ENCODE measurements at places on chromosomes 6 and 20. TPM values are rescaled to one million over a fixed set of nuclear protein-coding genes. Genes with fewer than 3 reads are reported as not detected.

RBBP8NL gene
- not detected for polyA plus RNA-seq

PNLDC1 gene
- 0.04 TPM for polyA plus RNA-seq

GRCh38 chr6:5053864-5054244 is 31.3 kb upstream of the PPP1R3G start:
- no peak for DNase-seq
- H3K4me1 ChIP-seq, result no peaks in the 10 kb centered on the region
- H3K27ac ChIP-seq, result no peak overlapping the region

GRCh38 chr6:56789879-56790278 is 147.2 kb upstream of the DST start:
- H3K36me3 ChIP-seq, result no peaks in the 10 kb centered on the region
- no peak for DNase-seq
- H3K27ac ChIP-seq, result no peak overlapping the region
- H3K27me3 ChIP-seq, result no peaks in the 10 kb centered on the region

- no peak for DNase-seq
- H3K36me3 ChIP-seq, result no peaks in the 10 kb centered on the region
- no peaks in the 10 kb centered on the region for H3K27me3 ChIP-seq
- H3K27ac ChIP-seq, result no peak overlapping the region
- no peak overlapping the region for H3K4me3 ChIP-seq
Measured at GRCh38 chr6:110810896-110811586, 4.2 kb downstream of the CDK19 start.

- no peak overlapping the region for H3K4me3 ChIP-seq
- no peaks in the 10 kb centered on the region for H3K36me3 ChIP-seq
- H3K4me1 ChIP-seq, result no peaks in the 10 kb centered on the region
- no peaks in the 10 kb centered on the region for H3K27me3 ChIP-seq
- no peak overlapping the region for H3K27ac ChIP-seq
- DNase-seq, result no peak
Measured at GRCh38 chr6:82877213-82878195, 188.1 kb downstream of the UBE3D start.

- no peak overlapping the region for H3K27ac ChIP-seq
- H3K4me3 ChIP-seq, result no peak overlapping the region
- no peaks in the 10 kb centered on the region for H3K4me1 ChIP-seq
- no peaks in the 10 kb centered on the region for H3K36me3 ChIP-seq
- peaks cover 3% of the 10 kb centered on the region for H3K27me3 ChIP-seq
Measured at GRCh38 chr6:282177-282866, 10.0 kb upstream of the DUSP22 start.

DNA sequence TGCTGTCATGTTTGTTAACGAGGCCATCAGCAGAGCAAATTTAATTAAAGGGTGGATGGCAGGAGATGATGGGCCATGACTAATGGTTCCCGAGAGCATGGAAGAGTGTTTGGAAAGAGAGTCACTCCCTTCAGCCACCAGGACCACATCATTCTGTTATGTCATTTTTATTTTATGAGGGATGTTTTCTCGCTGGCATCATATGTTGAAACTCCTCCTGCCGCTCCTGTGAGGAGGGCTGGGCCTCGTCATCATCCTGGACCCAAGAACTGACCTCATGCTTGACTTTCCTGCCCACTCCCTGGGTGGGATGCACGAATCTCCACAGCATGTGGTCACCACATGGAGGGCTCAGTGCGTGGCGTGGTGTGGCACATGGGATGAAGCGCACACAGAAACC is 86.4 kb upstream of the FRMD1 start:
- H3K4me3 ChIP-seq, result no peak overlapping the region
- DNase-seq, result no peak
- no peak overlapping the region for H3K27ac ChIP-seq
- peaks cover 22% of the 10 kb centered on the region for H3K27me3 ChIP-seq
- H3K4me1 ChIP-seq, result no peaks in the 10 kb centered on the region

GRCh38 chr6:73739096-73739495 is 43.1 kb downstream of the CD109 start:
- H3K4me3 ChIP-seq, result no peak overlapping the region
- H3K27me3 ChIP-seq, result no peaks in the 10 kb centered on the region
- DNase-seq, result no peak
- H3K36me3 ChIP-seq, result no peaks in the 10 kb centered on the region
- no peaks in the 10 kb centered on the region for H3K4me1 ChIP-seq

GRCh38 chr6:26501482-26501986 is 1.4 kb downstream of the BTN1A1 start:
- H3K27me3 ChIP-seq, result no peaks in the 10 kb centered on the region
- peaks cover 13% of the 10 kb centered on the region for H3K4me1 ChIP-seq
- DNase-seq, result peak; percentile 40
- H3K4me3 ChIP-seq, result peak overlapping the region; percentile 29
- no peaks in the 10 kb centered on the region for H3K36me3 ChIP-seq
- no peak overlapping the region for H3K27ac ChIP-seq

DNA sequence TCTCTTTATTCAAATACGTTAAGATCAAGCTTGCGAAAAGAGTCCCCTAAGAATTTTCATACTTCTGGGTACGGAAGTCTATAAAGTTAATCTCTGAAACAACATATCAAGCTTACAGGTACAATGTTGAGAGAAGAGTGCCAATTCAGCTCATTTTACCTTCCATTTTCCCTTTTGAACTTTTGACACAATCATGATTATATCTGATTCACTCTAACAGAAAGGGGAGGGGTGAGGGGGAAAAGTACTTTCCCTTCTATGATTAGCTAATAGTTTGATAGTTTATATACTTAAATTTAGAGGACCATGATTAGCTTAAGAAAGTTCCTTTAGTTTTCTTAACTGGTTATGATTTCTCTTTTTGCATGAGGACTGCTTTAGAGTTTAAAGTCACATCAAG is 33.5 kb downstream of the SNX3 start:
- H3K4me3 ChIP-seq, result no peak overlapping the region
- no peak for DNase-seq
- H3K36me3 ChIP-seq, result no peaks in the 10 kb centered on the region
